Stimulated activated CD4-positive, alpha-beta T cell treated with anti-CD3 and anti-CD28 coated beads, Interleukin-15, amount 100 ng/mL, for 24 hours (primary cell): ENCODE measurements at places on chromosomes 3 and 15.

DNA sequence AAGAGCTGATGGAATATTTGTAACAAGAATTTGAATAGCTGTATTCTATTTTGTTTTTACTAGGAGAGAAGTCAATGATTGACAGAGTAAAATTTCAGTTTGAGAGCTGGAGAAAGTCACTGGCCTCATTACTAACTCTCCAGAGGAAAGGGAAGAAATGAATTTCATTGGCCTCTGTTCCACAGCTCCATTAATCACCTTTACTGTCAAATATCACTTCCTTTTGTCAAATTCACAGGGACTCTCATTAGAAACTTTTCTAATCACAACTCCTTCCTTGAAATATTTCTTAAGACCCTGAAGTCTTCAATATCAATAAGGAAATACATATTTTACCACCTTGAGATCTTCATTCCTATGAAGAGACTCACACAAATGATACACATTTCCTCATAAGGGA is 379.9 kb upstream of the RASGRP1 start:
- no peak for DNase-seq

- no peak for DNase-seq
Measured at GRCh38 chr3:10770981-10771380, 45.0 kb upstream of the SLC6A11 start.

DNA sequence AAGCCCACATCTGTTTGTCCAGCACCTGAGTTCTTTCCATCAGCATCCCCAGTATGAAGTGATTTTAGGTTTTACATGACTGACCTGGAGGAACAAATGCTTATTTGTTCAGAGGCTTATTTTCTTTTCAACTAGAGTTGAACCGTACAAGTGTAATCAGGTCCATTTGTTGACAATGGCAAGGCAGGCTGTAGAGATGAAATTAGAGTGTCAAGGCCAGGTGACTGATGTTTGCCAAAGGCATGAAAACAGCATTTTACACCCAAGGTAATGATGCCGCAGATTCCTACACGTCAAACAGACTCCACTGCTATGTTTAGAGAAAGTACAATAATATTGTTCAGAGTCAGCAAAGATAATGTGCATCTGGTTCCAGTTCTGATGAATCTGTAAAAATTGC is 96.5 kb downstream of the KCNAB1 start:
- DNase-seq = no peak

DNA sequence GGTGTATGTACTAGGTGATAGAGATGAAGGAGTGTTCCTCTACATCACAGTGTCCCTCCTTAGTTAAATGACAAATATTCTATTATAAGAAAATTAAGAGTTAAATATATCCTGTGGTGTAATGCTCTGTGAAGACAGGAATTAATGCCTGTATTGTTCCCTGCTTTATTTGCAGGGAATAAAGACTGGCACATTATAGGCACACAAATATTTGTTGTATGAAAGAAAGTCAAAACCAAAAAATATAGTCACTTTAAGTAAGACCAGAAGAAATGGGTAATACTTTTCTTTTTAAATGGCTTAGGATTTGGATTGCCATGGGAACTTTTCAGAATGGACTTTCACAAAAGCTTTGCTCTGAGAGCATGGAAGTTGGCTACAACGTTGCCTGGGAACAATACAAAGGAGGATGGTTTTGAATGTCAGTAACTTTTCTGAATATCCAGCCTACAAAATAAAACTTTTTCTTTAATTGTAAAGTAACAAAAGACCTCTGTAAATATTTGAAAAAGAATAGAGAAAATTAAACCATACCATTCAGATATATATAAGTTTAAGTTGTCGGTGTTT is 158.0 kb upstream of the P2RY1 start:
- DNase-seq = no peak

DNA sequence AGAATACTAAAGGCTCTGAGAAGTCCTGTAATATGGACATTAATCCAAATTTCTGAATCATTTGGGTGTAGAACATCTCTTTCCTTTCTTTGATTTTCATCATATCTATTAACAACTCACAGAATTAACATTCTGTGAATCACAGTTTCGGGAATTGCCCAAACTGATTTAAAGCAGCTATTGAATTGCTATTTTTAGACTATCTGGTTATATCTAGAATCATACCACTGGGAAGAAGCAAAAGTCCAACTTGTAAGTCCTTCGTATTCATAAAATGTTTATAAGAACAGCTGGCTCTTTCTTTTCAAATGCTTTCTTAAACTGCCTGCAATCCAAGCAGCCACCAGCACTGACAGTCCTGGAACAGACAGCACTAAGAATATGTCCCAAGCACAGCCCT is 733.0 kb downstream of the NTRK3 start:
- no peak for DNase-seq

GRCh38 chr3:197913641-197914380 is 36.2 kb upstream of the RPL35A start:
- no peak for DNase-seq

DNA sequence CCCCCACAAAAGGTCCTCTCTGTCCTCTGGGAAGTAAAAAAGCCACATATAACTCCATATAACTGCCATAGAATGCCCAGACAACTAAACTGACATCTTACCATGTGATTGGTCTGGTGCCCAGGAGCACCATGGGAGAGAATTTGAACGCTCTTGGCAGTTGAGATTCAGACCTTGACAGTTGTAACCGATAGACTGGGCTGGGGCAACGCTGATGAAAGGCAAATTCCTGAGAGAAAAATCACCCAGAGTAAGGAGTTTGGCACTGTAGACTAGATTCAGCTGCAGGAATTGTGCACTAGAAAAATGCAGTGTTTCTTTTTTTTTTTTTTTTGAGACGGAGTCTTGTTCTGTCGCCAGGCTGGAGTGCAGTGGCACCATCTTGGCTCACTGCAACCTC is 240.5 kb downstream of the SOX2 start:
- no peak for DNase-seq

DNA sequence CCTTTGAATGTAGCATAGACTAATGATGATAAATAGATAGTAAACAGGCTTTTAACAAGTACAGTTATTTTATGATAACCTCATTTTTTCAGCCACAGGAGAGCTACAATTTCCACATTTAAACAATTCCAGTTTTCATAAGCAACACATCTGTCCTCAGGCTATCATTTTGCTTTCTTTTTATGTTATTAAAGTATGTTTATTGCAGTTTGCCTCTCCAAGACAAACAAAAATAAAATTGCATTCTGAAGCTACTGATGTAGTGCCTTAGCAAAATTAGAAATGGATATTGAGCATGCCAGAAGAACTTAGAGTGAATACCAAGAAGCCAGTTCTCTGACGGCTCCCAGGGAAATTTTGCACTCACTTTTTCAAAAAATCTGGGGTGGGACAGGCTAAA is 140.6 kb upstream of the ABHD17C start:
- DNase-seq = no peak

GRCh38 chr3:158508481-158508880 is 62.5 kb upstream of the MLF1 start:
- DNase-seq = no peak

GRCh38 chr3:30954426-30954825 is 60.0 kb upstream of the GADL1 start:
- DNase-seq = no peak

- DNase-seq = no peak
Measured at GRCh38 chr3:151992326-151993041, 119.0 kb downstream of the SUCNR1 start.

DNA sequence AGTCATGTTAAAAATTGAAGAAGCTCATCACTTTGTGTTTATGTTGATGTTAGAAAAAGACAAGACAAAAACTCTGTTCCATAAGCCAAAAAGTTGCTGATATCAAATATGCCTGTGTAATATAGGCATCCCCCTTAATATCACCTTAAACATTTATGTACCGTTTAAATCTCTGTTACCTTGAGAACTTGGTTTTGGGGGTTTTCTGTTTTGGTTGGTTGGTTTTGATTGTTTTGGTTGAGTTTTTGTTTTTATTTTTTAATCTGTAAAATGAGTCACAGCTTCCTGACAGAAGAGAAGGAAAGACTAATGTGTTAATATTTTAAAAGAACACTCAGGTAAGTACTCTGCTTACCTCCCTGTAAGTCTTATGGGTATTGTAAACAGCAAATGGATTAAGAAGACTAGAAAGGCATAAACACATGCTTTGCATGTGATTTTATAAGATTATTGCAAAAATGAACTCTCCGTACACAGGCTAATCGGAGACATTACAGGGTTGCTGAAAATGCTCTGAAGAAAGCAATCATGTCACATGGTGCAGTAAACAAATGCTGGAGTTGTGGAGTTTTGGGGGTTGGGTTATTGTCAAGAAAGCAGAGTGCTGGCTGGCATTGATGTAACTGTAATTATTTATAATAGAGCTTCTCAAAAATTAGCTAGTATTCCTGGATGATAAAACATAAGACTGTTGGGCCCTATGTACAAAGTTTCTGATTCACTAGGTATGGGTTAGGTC is 69.5 kb upstream of the MBNL1 start:
- DNase-seq = no peak

DNA sequence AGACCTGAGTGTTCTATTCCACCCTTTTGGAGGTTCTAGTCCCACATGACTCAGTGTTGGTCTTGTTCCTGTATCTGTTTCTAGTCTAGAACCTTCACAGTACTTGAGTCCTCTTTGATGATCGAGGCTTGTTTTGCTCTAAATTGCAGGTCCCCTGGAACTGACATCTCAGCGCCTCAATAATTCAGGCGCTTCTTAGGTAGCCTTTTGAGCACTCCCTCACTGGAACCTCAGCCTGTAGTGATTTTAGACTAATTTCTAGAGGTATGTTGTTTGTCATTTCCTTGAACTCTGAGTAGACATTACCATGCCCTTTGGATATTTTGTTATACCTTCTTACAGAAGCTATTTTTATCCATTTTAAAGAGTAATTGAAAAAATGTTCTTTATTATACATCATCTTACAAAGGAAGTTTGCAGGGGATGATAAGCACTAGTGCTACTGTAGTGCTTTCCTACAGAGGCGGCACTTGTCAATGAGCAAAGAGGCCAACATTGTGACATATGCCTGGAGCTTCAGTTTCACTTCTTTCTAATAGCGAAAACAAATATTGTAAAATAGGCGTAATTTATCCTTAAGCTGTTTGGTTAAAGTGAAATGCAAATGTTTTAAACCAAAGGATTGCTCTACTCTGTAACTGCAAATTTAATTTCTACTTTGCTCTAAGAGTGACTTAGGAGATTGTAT is 75.7 kb downstream of the EFL1 start:
- no peak for DNase-seq

GRCh38 chr15:69841113-69841828 is 256.4 kb downstream of the TLE3 start:
- DNase-seq = no peak

GRCh38 chr15:98160236-98160635 is 199.7 kb downstream of the ARRDC4 start:
- DNase-seq = peak; percentile 53

- DNase-seq = no peak
Measured at GRCh38 chr3:142940472-142940871, 23.0 kb downstream of the PAQR9 start.

- no peak for DNase-seq
Measured at GRCh38 chr3:46972396-46972795, 4.1 kb downstream of the CCDC12 start.

DNA sequence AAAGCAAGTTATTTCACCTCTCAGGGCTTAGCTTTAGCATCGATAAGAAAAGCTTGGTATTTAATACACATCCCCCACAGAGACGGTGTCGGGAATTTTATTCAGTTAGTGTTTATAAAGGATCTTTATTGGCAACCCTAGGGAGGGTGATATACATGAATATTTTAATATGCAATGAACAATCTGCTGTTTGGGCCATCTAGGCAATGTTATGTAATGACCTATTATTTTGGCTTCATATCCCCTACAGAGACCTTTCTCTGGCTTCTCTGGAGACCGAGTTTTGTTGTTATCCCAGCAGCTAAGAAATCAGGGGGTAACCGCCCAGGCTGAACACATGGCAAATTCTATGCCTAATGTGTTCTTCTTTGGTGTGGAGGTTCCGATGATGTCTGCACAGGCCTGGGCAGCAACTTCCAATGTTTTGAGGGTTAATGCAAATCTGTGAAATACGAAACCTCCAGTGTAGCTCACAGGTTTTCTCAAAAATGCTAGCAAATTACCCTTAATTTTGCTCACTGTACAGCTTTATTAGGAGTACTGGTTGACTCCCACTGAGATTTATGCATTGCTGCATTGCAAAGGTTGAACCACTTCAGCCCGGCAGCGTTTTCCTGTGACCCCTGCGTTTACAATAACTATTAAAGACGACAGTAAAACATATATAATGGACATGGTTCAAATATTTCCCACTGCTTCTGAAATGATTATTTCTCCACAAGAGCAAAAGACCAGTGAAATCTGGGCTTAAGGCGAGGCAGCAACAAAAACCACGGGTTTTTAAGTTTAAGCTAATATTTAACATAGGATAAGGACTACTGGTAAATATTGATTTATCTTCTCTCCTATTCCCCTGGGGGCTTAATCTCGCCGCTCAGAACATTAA is 298.3 kb upstream of the NR2E3 start:
- DNase-seq = no peak

GRCh38 chr3:66497288-66497984 is 3.4 kb downstream of the LRIG1 start:
- no peak for DNase-seq

- DNase-seq = no peak
Measured at GRCh38 chr15:92579931-92580470, 75.6 kb downstream of the FAM174B start.

GRCh38 chr3:50564321-50564720 is 3.2 kb downstream of the C3orf18 start:
- DNase-seq = no peak

DNA sequence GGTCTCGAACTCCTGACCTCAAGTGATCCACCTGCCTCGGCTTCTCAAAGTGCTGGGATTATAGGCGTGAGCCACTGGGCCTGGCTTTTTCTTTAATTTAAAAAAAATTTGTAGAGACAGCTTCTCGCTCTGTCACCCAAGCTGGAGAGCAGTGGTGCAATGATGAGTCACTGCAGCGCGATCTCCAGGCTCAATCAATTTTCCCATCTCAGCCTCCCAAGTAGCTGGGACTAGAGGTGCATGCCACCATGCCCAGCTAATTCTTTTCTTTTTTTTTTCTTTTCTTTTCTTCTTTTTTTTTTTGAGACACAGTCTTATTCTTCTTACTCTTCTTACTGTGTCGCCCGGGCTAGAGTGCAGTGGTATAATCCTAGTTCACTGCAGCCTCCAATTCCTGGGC is 19.8 kb downstream of the TUBGCP4 start:
- DNase-seq = no peak

DNA sequence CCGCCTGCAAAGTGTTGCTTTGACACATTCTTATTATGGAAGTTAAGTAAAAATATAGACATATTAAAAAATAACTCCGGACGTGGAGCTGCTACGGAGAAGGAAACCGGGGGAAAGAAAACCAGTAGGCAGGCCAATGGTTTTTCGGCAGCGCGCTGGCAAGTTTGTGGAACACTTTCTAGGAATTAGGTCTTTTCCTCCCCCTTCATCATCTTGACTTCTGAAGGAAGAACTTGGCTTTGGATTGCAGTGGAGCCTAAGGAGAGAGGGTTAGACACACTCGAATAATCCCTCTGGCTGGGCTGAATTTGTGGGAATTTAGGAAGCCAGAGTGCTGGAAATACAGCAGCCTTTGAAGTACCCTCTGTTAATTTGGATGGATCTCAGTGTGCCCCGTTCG is 317 bp downstream of the ROBO2 start:
- no peak for DNase-seq
